ENCODE measurements at places on chromosomes 5 and 9. TPM values are rescaled to one million over a fixed set of nuclear protein-coding genes. Genes with fewer than 3 reads are reported as not detected.

DNA sequence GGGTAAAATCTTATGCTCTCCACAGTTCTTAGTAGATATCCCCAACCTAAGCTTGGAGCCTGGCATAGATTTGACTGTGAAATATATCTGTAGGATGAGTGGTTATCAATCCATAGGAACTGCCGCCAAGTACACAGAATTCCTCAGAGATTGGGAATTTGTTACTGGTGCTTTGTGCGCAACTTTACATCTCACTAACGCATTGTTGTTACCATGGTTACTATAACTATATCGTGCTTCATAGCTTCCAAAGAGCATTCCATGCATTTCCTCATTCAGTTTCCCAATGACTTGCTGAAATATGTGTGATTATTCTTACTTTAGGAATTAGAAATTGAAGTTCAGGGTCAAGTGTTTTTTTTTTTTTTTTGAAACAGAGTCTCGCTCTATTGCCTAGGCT is 9.5 kb upstream of the GGTA1 start:
- DNase-seq, result no peak

Gene ADRA1B
- 2.7 TPM for total RNA-seq

GRCh38 chr5:178279723-178280438 is 47.3 kb upstream of the PHYKPL start:
- peak; percentile 94 for DNase-seq

DNA sequence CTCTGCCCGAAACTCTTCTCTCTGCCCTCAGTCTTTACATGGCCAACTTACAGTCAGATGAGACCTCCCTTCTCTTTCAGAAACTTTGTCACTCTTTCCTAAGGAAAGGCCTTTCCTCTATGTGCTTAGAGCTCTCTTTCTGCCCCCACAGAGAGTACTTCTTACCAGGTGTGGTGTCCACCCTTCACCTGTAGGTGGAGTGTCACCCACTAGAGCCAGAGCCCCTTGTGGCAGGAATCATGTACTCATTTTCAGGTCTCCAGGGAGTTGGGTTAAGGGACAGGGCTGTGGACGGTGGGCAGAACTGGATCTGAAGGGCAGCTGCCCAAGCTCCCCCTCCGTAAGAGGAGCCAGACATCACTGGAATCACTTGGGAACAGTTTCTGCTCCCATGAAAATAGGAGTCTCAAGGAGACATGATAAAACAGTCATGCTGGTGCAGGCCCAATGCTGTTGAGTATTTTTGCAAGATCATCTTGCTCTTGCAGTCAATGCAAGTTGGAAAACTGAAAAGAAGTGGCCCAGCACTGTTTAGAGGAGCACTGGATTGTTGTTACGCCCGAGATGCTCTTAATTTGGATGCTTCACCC is 436.7 kb downstream of the ZSWIM6 start:
- DNase-seq, result no peak

Gene GFI1B
- 0.43 TPM for total RNA-seq

- no peak for DNase-seq
Measured at GRCh38 chr9:10903969-10904368, 291.2 kb upstream of the PTPRD start.

- DNase-seq, result no peak
Measured at GRCh38 chr5:177130211-177131018, 3.2 kb upstream of the NSD1 start.

Gene PJA2
- total RNA-seq, result 70.5 TPM

GRCh38 chr9:5909976-5910375 is 19.3 kb downstream of the MLANA start:
- DNase-seq, result no peak

Gene LRRC26
- total RNA-seq, result not detected

Gene PCDHB16
- 2.5 TPM for total RNA-seq

DNA sequence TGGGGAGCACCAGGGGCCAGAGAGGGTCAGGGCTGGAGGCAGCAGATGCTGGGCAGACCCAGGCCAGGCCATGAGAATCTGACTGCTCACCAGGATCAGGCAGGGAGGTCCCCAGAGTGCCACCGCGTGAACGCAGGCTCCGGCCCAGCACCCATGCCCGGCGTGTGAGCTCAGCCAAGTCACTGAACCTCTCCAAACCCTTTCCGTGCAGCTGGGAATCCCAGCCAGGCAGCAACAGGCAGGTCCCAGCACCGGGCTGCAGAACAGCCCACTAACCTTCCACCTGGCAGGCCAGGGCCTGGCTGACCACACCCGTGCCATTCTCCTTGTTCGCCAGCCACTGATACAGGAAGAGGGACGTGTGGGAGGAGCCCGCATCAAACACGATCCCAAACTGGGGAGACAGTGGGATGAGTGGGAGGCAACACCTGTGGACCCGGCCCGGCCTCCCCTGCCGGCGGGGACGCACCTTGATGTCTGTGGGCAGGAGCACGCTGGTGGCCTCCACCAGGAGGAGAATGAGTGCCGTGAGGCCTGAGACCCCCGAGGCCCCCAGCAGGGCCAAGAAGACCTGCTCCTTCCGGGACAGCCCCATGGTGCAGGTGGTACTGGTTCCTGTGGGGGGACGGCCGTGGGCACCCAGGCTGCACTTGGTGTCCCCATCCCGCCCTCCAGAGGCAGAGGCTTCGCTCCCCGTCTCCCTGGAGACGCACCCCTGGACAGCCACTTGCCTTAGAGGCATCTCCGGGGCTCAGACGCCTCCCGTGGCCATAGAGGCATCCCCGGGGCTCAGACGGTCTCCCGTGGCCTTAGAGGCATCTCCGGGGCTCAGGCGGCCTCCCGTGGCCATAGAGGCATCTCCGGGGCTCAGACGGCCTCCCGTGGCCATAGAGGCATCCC is 3.2 kb downstream of the ENTPD8 start:
- no peak for DNase-seq

DNA sequence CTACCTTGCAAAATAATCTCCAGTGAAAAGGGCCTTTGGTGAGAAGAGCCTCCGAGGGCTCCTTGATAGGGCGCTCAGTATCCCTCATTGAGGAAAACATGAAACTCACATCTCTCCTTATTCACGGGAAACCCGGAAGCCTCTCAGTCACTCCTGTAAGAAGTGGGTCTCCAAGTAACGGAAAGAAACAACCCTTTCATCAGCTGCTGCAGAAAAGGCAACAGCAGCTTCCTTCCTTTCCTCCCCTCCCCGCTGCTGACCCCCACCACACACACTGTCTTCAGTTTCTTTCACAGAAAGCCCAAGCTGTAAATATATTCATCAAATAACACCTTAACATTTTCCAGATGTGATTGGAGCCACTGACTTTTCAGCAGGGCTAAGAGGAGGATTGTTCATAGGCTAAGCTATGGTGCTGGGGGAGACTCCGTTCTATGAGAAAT is 81.4 kb downstream of the C9orf152 start:
- no peak for DNase-seq

Gene XRCC4
- total RNA-seq, result 7.9 TPM

Gene TRIM14
- total RNA-seq, result 5.1 TPM

DNA sequence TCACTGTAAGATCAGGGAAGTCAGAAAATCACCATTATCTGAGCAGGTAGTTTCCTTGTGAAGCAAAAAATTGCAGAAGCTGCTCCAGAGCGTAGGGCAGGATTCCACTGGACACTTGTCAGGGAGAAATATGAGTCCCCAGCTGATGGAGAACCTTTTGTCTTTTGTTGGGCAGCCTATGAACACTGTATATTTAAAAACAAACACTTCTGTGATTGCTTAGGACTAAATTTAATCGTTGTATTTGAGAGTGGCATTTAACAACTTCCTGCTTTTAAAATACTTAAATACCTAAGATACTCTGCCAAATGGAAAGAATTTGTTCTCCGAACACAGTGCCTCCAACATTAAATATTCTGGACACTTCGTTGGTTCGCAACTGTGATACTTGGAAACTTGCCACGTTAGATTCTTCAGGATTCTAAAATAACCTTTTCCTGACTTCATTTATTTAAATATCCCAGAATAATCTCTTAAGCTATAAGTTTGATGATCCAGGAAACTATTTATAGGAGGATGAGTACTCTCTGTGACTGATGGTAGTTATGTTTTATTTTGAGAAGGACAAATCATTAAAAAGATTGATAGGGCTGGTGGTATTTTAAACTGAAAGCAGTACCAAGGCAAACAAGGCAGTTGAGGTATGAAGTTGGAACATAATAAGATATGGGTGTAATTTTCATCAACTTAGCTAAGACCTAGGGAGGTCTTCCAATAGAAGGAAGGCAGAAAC is 2.7 kb upstream of the HSPA4 start:
- no peak for DNase-seq

DNA sequence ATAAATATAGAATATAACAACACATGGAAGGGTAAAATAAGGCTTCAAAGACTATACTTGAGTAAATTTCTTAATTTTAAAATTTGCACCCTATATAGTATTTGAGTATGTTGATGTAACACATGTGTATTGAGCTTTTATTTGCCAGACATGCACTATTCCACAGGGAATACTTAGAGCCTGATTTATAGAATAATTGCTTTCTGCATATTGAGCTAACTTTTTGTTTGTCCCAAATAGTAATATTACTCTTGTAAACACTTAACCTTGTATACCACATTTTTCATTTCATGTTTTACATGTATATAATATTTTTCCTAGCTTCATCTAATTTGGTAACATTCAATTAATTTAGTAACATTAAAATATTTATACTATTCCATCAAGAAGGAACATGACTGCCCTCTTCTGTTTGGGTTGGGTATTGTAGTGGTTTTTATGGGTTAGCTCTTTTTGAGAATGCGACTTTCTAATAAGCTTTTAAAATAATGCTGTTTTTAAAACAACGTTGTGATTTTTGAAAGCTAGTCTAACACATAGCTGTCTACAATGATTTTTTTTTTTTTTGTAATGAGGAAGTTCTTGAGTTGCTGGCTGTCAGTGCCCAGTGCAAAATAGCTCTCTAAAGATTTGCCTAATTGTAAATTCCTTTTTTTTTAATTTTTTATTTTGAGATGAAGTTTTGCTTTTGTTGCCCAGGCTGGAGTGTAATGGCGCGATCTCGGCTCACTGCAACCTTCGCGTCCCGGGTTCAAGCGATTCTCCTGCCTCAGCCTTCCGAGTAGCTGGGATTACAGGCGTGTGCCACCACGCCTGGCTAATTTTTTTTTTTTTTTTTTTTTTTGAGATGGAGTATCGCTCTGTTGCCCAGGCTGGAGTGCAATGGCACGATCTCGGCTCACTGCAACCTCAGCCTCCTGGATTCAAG is 4.8 kb downstream of the SUB1 start:
- no peak for DNase-seq

Gene BTNL8
- total RNA-seq, result 0.41 TPM

GRCh38 chr9:70601000-70601951 is 186.8 kb upstream of the KLF9 start:
- peak; percentile 98 for DNase-seq

Gene MAP1B
- total RNA-seq, result 59.9 TPM

- no peak for DNase-seq
Measured at GRCh38 chr5:74402553-74402952, 238.0 kb downstream of the ENC1 start.

- DNase-seq, result peak; percentile 80
Measured at GRCh38 chr5:151016700-151017099, 3.7 kb upstream of the GPX3 start.

DNA sequence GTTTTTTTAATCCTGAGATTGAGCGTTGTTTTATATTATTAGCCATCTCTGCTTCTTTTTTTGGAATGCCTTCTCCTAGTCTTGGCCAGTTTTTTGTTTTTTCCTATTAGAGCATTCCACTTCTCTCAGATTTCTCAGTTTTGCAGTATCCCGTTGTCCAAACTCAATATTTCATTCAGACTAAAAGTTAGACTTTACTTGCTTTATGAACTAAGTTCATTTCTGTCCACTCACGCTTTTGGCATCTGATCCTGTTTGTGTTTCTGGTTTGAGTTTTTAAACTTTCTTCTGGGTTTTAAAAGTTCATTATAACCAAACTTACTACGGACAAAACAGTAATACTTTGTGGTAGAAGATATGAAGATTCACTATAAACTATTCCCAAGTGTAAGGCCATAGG is 288.3 kb upstream of the MPDZ start:
- DNase-seq, result no peak

DNA sequence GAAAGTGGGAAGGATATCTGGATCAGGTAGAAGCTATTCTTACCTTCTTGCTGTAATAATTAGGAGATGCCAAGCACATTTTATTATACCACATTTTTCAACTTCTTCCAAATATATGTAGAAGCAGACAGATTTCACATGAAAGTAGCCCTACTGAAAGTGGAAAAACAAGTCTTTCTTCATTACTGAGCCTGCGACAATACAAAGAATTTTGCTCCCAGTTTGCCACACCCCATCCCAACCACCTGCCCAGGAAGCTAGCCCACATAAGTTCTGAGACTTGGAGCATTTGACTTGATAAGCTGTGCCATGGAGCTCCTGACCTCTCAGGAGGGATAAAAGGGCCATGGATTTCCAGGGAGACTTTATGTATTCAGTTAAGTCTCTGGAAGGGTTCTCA is 249.1 kb upstream of the ADCY2 start:
- DNase-seq, result no peak

DNA sequence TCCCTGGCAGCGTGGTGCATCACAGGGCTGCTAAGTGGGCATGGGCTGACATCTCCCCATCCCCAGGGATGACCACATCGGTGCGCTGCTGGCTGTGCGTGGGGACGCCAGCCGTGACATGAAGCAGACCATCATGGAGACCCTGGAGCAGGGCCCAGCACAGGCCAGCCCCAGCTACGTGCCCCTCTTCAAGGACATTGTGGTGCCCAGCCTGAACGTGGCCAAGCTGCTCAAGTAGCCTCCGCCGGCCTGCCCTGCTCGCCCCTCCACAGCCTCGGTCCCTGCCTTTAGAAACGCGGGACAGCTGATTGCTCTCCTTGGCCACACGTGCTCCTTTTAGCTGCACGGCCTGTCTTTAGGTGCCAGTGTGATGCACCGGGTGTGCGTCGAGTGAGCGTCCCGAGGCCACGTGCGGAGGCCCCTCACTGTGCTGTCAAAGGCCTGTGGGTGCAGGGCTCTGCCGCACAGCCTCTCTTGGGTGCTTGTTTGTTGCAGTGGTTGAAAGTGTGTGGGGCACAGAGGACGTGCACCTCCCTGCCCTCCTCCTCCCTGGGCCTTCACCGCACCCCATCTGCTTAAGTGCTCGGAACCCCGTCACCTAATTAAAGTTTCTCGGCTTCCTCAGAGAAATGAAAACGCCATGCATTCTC is 23.8 kb downstream of the EXOC3 start:
- no peak for DNase-seq

DNA sequence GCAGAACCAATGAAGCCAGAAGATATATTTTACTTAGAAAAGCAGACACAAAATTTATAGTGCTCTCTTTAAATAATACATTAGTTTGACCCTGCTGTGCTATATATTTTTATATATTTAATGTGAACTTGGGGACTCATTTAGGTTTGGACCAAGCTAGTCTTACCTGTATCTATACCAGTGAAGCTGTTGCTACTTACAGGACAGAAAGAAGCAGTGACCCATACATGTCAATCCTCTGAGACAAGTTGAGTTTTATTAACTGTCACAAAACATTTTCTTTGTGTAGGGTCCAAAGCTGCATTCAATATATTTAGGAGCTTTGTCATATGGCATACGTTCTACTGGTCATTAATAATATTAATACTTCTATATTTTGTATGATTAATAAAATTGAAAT is 327.7 kb upstream of the NUDT12 start:
- DNase-seq, result no peak

DNA sequence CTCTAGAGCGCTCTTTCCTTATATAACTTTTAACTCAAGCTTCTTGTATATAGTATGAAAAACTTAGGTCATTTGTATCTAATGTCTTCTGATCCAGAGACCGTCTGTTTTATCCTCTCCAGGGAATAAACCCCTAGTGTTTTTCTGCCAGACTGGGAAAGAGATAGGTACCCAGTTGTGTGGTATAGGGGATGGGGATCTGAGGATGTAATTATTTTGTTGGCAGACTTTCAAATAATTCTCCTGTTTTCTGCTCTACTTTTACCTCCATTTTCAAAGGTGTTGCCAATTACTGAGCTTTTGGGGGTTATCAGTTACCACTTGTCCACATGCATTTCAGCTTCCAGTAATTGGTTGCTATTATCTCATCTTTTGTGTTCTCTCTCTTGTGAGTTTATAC is 17.9 kb downstream of the CCDC171 start:
- no peak for DNase-seq

Measured in Right ventricle myocardium inferior (tissue), 1 donor.